ENCODE measurements at places on chromosomes 5 and 9.

DNA sequence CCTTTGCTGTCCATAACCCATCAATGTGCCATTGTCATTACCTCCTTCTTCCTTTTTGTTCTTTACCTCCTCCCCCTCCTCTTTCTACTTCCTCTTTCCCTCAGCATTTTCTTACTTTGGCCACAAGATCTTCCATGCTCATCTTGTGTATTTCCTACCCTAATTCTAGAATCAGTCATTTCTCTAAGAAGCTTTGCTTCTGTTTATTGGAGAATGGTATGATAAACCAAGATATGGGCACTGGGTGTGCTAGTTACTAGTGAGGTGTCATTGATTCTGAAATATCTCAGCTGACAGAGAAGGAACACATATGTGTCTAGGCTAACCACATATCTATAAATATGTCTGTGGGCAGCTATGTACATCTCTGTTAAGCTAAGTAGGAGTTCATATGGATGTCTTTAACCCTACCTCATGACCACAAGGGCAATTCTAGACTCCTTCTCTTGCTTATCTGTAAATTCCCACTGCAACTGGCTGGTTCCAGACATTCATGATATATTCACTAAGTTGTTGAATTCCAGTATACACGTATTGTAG, 2051.3 kb upstream of the CDH9 start:
- no peak for DNase-seq

GRCh38 chr9:130659699-130660248, 4.6 kb upstream of the PRDM12 start:
- no peak for DNase-seq

DNA sequence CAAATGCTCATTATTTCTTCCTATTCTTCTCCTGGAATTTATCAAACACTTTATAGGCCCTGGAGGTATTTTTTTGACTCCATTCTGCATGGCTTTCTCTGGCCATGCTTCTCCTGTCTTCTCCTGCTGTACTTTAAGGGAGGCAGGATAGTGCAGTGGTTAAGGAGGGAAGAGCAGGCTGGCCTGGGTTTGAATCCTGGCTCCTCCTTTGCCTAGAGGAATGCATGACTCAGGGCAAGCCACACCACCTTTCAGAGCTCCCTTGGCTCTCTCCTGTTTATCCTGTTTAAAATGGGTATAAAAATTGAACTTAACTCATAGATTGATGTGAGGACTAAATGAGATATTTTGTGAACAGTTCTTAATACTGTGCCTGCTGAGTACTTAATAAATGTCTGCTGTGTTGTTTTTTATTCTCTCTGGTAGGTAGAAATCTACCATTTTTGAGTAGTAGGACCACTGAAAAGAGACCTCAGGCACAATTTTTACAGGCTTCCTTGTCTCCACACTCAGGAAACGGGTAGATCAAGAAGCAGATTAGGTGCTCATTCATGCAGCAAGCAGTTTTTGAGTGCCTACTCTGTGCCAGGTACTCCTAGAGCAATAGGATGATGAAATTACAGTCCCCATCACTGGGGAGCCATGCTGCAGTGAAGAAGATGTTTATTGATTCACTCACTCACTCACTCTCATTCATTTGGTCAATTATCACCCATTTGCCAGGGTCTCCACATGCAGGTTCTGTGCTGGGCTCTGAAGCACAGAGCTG, 32.7 kb upstream of the ARAP3 start:
- DNase-seq: no peak

DNA sequence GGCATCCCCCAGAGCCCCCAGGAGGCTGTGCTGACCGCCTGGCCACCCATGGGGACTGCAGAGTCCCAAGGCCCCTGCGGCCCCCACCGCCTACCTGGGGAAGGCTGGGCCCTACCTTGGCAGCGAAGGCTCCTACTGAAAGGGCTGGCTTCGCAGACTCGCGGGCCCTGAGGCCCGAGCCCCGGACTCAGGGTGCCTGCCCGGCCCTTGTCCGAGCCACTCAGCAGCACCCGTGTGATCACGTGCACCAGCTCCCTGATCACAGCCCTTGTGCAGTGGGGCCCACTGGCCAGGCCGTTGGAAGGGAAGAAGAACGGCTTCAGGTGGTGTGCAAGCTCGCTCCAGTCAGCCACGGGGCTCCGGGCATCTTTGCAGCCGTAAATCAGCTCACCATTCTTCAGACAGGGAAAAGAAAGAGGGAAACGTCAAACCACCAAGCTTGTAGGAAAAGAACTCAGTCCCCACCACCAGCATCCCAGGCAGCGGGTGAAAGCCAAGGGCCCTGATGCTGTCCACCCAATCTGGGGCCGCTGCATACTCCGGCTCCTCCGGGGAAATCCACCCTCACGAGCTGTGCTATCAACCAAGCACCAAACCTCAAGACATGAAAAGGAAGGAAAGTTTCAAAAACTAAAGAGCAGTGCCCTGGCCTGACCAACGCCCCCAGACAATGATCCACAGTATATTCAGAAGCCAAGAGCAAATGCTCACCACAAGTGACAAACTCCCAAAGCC, 31.9 kb downstream of the IPPK start:
- DNase-seq: no peak

DNA sequence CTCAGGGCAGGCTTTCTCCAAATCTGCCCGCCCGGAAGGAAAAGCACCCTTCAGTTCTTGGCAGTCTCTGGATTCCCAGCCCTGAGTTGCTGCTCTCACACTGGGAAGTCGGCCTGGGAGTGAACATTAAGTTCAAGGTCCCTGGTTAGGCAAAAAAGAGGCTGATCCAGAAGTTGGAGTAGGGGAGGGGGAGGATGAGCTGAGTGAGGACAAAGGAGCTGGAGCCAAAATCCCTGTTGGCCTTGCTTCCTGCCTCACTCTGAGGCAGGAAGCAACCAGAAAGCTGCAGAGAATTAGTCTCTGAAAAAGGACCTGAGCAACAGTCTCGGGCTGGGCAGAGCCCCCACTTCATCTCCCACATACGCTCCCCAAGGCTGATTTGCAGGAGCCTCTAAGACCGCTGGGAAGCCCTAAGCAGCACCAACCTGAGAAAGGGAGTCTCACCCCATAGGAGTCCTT, 15.0 kb upstream of the RPS14 start:
- DNase-seq: no peak

DNA sequence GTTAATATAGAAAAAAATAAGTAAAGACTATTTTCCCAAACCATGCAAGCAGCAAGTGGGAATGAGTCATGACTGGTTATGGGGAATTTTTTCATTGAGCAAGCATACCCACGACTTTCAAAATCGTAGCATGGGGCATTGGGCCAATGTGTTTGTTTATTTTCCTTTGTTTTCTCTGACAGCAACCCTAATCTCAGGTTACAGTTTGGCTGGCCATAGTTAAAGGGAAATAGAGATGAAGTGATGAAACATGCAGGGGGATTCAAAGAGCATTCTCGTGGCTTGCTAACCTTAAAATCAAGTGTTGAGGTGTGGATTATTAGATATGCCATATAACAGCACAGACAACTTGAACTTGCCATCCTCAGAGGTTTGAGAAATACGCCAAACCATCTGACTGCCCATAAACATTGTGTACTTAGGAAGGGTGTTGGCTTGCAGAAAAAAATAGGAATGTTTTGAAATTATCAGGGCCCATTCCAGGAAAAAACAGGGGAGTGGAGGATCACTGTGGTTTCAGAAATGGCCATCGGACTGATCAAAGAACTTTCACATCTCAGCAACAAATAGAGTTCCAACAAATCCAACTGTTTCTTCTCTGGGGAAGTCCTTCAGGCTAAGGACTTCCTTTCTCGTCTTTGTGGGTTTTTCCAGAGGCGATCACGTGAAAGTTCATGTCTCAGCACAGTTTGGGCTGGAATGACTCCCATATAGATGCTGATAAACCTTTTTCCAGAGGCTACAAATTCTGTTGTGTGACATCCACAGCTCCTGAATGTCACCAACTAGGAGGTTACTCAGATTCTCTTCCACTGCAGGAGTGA, 259.1 kb downstream of the SYK start:
- DNase-seq: peak; percentile 15

- peak; percentile 95 for DNase-seq
Observed at GRCh38 chr9:36400332-36401163, 479 bp upstream of the RNF38 start.

DNA sequence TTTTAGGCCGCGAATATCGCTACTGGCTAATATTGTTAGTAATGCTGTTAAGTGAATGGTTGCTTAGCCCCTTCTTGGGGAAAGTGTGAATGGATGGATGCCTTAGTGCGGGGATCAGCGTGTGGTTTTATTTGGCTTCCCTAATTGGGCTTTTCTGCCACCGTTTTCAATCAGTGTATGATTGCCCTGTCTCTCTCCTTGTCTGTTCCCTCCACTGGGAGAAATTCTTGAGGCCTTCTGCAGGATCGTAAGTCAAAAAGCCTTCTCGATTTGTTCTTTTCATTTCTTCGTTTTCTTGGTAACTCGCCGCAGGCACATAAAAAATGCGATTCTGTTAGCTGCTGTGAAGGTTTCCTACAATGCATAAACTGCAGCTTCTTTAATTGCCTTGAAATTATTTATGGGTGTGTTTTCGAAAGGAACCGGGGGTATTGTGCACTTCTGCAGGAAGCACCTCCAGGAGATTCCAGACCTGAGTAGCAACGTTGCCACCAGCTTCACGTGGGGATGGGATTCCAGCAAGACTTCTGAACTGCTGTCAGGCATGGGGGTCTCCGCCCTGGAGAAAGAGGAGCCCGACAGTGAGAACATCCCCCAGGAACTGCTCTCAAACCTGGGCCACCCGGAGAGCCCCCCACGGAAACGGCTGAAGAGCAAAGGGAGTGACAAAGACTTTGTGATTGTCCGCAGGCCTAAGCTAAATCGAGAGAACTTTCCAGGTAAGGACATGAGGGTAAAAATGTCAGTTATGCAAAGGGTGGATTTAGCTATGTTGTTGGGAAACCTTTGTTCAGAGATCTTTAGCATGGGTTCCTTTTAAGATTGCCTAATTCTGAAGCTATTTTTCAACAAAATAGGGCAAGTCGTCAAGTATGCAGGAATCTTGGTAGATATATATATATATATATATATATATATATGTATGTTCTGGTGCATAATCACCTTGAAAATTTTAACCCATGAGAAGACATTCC, 700 bp downstream of the SKP2 start:
- DNase-seq: peak; percentile 26

DNA sequence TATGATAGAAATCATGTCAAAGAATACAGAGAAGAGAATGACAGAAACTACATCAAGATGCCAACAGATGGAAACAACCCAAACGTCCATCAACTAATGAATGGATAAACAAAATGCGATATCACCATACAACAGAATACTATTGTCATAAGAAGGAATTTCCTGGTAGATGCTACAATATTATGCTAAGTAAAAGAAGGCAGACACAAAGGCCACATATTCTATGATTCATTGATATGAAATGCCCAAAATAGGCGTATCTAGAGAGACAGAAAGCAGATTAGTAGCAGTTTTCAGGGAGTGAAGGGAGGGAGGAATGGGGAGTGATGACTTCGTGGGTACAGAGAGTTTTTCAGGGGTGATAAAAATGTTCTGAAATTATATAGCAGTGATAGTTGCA, 58.3 kb upstream of the AKNA start:
- DNase-seq: no peak

- no peak for DNase-seq
Observed at GRCh38 chr9:120377268-120378159, 202.5 kb downstream of the CDK5RAP2 start.

GRCh38 chr5:168916266-168916665, 337.1 kb upstream of the PANK3 start:
- no peak for DNase-seq

DNA sequence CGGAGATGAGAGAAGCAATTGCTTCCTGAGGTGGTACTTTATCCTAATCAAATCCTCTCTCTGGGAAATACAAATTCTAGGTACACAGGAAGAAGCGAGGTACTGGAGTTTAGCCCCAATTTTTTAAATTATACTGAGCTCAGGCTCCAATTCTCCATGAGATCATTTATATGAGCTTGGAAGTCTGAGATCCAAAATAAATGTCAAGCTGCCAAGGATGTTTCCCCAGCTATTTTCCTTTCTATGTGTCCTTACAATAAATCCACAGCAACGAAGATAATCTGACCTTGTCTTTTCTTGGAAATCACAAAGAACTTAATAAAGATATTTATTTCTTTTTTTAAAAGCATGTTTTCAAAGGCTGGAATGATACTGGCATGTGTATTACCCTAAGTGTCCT, 597.3 kb downstream of the GABRG2 start:
- DNase-seq: no peak

DNA sequence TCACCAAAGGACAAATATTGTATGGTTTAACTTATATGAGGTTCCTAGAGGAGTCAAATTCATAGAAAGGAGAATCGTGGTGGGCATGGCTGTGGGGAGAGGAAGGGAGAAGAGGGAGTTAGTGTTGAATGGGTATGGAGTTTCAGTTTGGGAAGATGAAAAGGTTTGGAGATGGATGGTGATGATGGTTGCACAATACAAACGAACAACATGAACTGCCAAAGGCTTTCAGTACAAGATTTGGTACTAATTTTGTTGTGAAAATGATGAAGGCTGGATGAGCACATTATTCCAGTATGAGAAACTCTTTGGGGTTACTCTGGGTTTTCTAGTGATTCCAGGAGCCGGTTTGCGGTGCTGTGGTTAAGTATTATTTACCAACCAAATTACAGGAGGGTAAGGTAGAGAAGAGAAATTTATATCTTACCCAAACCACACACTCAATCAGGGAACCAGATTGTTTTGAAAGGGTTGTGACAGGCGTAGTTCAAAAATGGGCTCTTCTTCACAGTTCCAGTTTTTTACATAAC, 112.0 kb upstream of the TBC1D2 start:
- DNase-seq: no peak

- DNase-seq: no peak
Observed at GRCh38 chr9:124266139-124266825, 8.5 kb downstream of the NEK6 start.

GRCh38 chr9:75027187-75028107, 646 bp downstream of the CARNMT1 start:
- peak; percentile 75 for DNase-seq

GRCh38 chr5:118863345-118863744, 125.0 kb downstream of the DTWD2 start:
- no peak for DNase-seq

DNA sequence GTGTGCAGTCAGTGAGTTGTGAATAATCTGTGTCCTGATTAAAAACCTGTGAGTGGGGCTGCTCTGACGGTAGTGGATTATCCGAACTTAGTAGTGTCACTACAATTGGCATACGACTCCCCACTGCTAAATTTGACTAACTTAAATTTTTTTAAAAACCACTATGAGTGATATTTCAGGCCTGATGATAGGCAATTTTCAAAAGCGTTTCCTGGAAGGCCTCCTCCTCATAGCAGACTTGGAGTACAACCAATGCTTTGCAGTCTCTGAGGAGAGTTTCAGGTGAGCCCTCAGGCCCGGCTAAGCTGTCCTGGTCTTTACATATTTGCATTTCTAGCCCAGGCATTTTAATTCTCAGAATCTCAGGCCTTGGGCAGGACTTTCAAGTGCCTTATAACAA, 10.8 kb downstream of the BTNL8 start:
- DNase-seq: no peak

- DNase-seq: no peak
Observed at GRCh38 chr9:97310896-97311295, 3.4 kb downstream of the CCDC180 start.

Data from activated T-cell treated with anti-CD3 and anti-CD28 coated beads, Interleukin-2, amount 50 U/mL, for 48 hours (primary cell).